ENCODE measurements at places on chromosomes 11 and 22.

- DNase-seq = no peak
Measured at GRCh38 chr11:85756401-85757200, 54.3 kb downstream of the SYTL2 start.

GRCh38 chr22:47484960-47485569 is 722.6 kb downstream of the TBC1D22A start:
- DNase-seq = no peak

DNA sequence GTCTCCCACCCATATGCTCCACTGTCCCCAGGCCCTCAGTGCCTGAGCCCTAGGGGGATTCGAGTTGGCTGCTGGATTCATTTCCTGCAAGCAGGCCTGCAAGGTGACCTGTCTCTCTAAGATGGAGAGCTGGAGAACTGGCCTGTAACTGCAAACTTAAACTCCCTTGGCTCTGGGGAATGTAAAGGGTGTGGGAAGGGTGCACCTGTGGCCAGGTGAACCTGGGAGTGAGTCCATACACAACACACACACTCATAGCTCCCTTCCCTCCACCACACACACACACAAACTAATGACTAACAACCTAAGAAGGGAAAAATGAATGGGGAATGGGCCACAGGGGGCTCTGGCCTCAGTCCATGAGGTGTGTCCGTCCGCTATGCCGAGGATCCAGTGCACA is 14.5 kb downstream of the SMTNL1 start:
- DNase-seq = no peak

DNA sequence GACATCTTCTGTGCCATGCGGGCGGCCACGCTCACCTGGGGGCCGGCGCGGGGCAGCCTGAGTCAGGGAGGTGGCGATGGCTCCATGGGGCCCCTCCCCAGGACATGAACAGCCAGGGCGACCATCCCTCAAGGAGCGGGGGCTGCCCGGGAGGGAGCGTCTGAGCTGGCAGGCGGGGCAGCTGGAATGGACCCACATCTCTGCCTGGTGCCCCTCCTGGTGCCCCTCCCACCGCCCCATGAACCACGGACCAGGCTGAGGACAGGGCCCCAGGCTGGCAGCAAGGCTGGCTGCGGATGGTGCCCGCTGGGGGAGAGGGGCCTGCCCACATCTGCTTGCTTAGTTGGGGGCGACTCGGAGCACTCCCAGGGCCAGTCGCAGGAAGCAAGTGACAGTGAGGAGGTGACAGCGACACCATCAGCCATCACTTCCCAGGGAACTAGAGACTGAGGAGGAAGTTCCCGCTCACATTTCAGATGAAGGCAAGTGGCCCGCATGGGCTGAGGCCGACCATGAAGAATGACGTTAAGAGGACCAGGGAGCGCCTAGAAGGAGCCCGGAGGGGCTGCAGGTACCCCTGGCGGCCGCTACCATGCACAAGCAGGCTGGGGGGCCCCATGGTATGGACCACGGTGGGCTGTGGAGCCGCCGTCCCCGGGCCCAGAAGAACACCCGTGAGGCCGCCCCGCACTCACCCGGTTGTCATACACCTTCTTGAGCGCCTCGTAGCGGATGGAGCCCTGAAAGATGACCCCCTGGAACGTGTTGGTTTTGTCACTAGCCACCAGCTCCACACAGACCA is 37.3 kb downstream of the KIAA0930 start:
- no peak for DNase-seq

DNA sequence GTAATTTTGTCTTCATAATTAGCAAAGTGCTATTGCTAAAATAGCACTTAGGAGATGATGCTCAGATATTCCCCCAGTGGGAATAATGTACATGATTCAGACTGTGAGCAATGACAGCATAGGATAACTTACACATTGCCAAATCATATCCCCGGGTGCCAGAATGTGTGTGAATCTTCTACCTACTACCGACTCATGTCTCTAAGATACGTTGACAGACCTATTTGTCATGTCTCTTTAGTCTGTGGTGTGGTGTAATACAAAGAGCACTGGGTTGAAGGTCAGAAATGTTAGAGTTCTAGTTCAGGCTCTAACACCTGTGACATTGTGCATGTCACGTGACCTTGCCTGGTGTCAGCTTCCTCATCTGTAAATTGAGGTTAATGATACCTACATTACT is 31.0 kb upstream of the PICALM start:
- DNase-seq = peak; percentile 87

DNA sequence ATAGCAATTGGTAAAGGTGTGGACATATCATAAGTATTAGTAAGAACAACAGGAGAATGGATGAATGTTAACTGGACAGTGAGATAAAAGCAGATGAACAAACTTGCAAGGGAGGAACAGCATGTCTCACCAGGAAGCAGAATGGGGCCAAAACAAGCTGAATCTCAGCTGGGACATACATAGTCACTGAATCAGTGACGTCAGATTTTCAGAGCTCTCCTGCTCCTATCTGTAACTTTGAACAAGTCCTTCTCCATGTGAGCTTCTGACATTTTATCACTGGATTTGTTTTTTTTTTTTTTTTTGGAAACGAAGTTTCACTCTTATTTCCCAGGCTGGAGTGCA is 118.7 kb downstream of the BBOX1 start:
- peak; percentile 33 for DNase-seq

GRCh38 chr22:43151251-43152002 is at the start of gene TSPO:
TSS of gene TSPO (plus strand) at chr22:43151559. CDS start at chr22:43159239, 7,680 bp downstream.
- DNase-seq = peak; percentile 63

- DNase-seq = no peak
Measured at GRCh38 chr11:43916621-43917020, 25.8 kb upstream of the C11orf96 start.

GRCh38 chr11:36009473-36009872 is 65.6 kb downstream of the LDLRAD3 start:
- peak; percentile 81 for DNase-seq

DNA sequence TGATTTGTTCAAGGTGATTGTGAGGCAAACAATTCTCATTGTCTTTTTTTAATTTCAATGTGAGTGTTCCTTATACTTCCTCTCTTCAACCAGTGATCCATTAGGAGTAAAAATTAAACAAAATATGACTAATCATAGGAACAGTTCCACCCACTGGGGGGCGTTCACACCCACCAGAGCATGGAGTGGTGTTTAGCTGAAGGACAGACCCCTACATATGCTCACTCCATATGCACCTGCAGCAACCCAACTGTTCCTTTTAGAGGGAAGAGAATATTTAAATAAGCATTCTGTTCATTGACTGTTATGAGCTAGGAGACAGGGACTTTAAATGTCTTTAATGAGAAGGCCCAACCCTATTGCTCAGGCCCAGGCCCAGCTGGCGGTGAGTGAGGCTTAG is 78.7 kb upstream of the DRD2 start:
- DNase-seq = no peak

- DNase-seq = no peak
Measured at GRCh38 chr22:29146091-29146560, 59.6 kb upstream of the EMID1 start.

DNA sequence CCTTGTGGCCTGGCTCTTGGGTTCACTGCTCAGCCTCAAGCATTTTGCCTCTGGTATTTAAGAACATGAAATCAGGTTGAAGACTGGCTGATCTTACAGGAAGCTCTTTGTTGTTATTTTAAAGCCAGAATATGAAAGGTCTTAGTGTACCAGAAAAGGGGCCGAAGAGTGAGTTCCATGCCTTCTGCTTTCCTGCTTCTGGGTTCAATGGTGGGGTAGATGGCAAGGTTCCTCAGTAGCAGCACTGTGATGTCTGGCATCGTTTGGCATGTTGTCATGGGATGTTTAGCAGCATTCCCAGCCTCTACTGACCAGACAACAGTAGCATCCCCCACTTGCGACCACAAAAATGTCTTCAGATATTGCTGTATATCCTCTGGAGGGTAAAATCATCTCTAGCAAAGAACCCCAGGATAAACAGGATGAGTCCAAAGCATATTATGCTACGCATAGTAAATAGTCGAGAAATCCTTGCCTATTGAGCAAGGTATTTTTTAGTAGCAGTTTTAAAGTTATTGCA is 2.4 kb downstream of the VPS26B start:
- DNase-seq = peak; percentile 36

GRCh38 chr11:130580891-130581492 is 132.5 kb downstream of the ADAMTS15 start:
- peak; percentile 92 for DNase-seq

DNA sequence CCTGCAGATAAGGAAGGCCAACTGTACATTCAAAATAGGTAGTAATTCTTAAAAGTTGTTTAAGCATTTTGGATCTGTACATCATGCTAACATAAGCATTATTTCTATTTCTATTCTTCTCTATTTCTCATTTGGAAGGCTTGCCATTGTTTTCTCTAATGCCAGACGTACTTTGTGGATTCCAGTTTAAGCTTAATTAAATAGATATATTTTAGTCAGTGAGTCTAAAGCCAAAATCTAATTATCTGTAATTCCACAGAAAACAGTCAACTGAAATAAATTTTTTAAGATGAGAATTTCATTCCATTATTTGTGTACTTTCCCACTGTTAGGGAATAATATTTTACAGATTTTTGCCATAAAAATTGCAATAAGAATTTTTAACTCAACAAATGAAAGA is 123.0 kb downstream of the LUZP2 start:
- DNase-seq = no peak

DNA sequence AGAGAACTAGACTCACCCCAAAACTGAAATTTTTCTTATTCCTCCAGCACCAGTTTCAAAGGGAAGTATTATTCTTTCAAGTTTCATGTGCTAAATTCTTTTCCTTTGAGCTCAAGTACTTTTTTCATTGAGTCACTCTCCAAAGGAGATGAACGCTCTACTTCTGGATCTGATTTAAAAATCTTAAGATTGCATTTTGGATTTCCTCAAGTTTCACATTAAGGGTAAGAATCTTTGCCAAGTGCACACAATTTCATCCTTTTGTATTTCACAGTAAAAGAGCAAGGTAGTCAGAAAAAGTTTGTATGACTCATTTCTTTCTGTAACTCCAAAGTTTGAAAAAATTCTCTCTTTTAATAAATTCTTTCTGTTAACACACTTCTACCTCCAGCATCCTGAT is 435.5 kb downstream of the RAB38 start:
- DNase-seq = peak; percentile 49

GRCh38 chr11:71268706-71269321 is 16.4 kb upstream of the SHANK2 start:
- DNase-seq = no peak

DNA sequence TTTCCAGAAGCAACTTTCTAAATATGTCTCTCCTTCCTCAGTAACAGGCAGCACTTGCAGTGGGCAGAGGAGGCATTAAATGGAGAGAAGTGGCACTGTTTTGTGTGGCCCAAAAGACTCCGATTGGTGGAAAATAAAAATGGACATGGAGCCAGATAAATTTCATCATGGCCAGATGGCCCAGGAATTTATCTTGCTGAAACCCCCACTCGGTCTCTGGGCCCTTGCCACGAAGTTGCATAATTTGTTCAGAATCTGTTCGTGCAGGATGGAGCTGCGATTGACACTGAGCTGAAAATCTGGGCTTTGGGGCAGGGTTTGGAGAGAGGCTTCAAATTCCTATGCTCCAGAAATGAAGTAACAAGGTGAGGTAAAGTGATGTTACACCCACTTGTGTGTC is 65.5 kb downstream of the C11orf91 start:
- DNase-seq = peak; percentile 76

DNA sequence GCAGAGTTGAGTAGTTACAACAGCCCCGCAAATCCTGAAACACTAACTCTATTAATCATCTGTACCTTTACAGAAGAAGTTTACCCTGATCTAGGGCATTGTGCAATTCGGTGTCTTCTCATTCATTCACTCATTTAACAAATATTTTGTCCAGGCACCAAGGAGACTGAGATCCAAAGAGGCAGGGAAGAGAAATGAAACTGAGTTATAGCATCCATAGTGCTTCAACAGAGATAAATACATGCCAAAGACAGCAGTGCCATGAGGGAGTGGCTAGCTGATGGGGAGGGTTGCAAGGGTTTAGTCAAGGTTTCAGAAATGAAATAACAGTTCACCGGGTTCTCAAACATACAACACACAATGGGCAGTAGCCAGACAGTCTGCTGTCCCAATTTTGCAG is 40.2 kb upstream of the MTNR1B start:
- peak; percentile 14 for DNase-seq

GRCh38 chr11:31987118-31988005 is 103.5 kb upstream of the RCN1 start:
- DNase-seq = no peak

DNA sequence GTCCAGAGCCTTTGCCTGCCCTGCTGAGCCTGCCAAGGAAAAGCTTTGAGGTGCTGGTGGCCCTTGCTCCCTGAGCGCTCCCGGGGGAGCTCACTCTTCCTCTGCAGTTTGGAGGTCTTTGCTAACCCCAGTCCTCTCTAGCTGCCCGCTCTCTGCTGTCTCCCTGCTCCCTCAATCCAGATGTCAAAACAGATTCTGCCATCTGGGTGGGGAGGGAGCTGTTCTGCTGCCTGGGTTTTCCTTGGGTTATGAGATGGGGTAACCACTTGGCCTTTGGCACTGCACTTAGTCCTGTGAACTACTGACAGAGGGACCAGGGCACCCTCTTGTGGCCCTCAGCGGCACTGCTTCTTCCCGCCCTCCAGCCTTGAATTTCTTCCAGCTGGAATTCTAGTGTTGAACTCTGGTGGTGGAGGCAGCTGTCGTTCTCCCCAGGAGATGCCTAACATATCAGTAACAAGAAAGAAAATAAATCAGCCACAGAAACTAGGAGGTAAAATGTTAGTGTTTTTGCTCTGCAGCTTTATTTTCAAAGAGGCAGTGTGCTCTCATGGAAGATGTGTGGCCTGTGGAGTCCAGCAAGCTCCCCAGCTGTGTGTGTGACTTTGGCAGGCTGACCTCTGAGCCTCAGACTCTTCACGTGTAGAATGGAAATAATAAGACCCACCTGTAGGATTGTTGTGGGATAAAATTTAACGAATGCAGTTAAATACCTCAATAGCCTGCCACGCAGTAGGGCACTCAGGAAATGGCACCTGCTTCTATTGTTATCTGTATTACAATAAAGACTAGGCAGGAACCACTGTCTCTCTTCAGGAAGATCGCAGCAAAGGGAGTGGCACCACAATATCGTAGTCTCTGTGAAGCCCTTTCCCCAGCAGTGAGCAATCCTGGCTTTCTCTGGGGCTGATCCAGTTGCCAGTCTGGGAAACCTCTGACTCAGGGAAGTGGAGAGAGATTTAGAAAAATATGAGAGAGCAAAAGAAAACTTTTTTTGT is 23.4 kb downstream of the ARFGAP2 start:
- peak; percentile 72 for DNase-seq

DNA sequence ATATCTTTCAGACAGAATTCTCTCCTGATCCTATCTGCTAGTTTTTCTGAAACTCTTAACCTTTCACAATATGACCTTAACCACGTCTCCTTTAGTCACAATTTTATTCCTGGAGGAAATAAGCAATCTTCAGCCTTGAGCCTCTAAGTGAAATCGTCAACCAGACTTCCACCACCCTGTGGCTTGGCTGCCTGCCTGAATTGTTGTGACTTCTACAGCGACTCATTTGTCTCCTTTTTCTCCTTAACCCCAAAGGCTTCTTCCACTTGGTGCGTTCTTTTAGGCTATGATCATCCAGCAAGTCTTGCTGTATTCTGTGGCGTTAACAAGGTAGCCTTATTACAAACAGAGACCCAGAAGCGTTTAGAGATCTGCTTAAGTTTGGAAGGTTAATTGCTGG is 535.1 kb upstream of the ARHGAP42 start:
- peak; percentile 36 for DNase-seq

- no peak for DNase-seq
Measured at GRCh38 chr22:48112687-48113521, 1350.5 kb downstream of the TBC1D22A start.
